Kasumi-1 (cell line): ENCODE measurements at places on chromosomes 11 and 22.

DNA sequence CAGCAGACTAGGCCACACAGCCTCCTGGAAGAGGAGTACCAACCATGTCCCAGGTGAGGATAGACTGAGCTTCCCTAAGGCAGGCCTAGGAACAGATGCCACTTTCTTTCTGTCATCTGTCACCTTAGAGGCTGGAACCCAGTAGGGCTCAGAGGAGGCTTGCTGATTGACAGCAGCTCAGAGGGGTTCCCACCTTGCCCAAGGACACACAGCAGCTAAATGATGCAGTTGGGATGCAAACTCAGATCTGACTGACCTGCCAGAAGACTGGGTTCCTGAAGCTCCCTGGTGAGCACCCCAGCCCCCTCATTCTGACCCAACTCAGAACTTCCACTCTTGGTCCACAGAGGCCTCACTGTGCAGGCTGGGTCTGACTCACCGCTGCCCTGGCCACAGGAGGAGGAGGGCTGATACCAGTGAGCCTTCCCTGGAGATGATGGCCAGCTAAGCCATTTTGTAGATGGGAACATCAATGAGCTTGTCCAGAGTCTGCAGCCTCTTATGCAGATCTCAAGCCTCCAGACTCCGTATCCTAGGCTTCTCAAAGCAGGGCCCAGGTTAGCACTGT is 14.0 kb downstream of the CAPN5 start:
- DNase-seq = no peak

DNA sequence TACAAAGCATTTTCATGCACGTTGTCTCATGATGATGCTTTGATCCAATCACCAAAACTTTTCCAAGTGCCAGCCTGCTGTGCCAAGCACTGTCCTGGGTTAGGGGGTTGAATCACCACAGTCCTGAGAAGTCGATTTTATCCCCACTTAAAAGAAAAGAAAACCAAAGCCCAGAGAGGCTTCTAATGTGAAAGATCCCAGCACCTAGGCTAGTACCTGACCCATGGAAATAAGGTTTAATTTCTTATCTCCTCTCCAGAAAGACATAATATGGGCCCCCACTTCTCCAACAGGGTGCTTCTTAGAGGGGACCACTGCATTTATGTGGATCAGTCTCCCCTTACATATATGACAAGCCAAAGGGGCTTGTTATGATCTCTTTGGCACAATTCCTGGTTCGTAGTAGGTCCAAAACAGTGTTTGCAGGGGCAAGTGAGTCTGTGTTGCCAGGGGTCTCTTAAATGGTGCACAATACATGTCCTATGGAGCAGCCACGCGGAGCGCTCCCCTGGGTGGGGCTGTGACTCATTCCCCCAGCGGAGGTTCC is 1.9 kb upstream of the BCL9L start:
- no peak for DNase-seq

GRCh38 chr22:22185217-22185616 is 59.4 kb upstream of the VPREB1 start:
- DNase-seq = no peak

DNA sequence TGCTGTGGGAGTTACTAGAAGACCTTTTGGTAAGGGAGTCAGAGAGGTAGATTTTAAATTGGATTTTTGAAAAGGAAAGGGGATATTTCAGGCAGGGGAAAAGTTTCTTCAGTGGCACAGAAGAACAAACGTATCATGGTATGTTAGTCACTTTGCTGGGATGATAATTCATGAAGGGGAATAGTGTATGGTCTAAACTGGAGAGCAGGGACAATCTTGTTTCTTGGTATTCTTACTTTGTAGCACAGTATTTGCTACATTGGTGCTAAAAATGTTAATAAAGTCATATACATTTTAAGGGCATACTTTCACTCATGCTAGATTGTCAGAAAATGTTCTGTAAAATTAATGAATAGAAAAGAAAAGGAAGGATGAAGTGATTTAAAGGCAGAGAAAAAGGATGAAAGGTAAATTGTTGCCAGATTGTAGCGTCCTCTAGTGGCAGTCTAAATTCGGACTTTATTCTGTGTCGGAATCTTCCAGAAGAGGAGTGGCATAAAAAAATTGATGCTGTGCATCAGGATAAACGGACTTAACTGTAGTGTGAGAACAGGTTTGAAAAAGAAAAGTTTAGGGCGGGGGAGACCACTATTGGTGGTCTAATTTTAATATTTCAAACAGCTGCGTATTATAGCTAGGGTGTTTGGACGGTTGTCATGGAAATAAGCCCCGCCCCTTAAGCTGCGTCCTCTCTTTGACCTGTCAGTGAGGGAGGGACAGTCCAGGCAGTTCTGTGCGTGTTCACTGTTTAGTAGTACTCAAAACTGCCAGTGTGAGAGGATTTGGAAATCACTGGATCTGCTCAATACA is at the start of gene BCO2:
Gene BCO2 (plus strand): TSS at position 724 of the 810 bp plus-strand sequence. CDS start 90 bp downstream, outside the sequence.
- peak; percentile 53 for DNase-seq

DNA sequence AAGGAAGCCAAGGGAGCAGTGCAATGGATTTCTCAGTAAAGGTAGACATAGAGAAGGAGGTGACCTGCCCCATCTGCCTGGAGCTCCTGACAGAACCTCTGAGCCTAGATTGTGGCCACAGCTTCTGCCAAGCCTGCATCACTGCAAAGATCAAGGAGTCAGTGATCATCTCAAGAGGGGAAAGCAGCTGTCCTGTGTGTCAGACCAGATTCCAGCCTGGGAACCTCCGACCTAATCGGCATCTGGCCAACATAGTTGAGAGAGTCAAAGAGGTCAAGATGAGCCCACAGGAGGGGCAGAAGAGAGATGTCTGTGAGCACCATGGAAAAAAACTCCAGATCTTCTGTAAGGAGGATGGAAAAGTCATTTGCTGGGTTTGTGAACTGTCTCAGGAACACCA is 6.6 kb downstream of the TRIM22 start:
- no peak for DNase-seq

- DNase-seq = no peak
Observed at GRCh38 chr11:1782831-1783724, 19.4 kb upstream of the CTSD start.

- no peak for DNase-seq
Observed at GRCh38 chr22:17647452-17647851, 8.9 kb downstream of the BCL2L13 start.

GRCh38 chr11:68928136-68928880 is 24.6 kb downstream of the IGHMBP2 start:
- DNase-seq = peak; percentile 60

DNA sequence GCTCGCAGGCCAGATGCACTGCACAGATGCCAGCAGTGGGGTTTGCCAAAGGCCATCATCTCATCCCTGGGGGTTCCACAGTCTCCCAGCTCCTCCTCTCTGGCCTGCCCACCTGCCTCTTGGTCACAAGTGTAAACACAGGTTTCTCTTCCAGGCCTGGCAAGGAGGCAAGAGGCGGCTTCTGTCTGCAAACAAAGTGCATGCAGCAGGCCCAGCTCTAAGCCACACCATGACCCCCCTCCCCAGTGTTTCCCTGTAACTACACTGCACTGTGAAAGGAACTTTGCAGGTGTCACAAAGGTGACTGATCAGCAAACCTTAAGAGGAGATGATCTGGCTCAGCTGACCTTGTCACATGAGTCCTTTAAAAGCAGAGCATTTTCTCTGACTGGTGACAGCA is 26.2 kb upstream of the SHISAL1 start:
- no peak for DNase-seq

- DNase-seq = no peak
Observed at GRCh38 chr11:63680834-63681320, 423 bp upstream of the RTN3 start.

DNA sequence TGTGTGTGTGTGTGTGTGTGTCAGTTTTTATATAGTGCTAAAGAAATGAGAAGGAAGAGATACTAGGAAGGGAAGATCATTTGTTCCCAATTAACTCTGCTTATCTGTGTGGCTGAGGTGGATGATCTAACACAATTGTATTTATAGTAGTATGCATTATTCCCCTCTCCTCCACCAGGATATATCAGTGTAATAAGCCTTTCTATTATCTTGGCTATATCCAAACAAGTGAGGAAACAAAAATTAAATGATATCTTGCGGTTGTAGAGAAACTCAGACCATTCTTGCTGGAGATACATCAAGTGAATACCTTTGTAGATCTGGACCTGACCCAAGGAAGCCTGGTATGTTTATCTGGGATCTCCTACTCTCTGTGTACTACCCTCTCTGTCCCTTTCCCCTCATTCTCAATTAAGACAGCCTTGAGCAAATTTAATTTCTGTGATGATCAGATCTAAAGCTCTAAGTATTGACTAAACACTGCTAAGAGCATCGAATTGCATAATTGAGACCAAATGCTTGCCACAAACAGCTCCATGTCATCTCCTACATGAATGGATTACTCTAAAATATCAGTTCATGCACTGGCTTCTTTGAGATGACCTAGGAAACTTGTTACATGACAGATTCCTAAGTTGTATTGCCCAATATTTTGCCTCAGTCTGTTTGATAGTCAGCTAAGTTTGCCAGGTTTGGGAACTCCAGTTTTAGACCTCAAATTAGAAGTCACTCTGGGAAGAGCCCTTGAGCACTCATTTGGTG is 185.3 kb upstream of the CTSC start:
- DNase-seq = no peak

- DNase-seq = no peak
Observed at GRCh38 chr11:95359756-95360155, 128.8 kb upstream of the SESN3 start.

- DNase-seq = no peak
Observed at GRCh38 chr11:70717936-70718595, 319.7 kb downstream of the CTTN start.

DNA sequence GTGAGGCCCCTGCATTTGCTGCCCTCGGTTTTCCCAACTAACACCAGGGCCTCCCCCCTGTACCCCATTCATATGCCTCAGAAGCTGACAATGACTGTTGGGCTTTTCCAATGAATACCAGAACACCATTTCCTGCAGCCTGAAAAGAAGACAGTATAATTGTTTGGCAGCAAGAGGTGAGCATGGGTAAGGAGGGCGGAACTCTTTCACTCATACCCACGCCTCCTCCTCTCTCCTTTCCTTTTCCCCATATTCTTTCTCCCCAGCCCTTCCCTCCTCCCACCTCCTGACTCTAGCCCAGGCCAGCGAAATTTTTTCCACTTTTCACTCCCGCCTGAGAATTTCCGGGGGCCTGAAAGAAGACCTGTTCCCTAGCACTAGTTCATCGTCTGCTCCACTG is 58.0 kb upstream of the CHST1 start:
- DNase-seq = no peak

GRCh38 chr22:35517769-35518530 is 22.7 kb upstream of the RASD2 start:
- DNase-seq = no peak

DNA sequence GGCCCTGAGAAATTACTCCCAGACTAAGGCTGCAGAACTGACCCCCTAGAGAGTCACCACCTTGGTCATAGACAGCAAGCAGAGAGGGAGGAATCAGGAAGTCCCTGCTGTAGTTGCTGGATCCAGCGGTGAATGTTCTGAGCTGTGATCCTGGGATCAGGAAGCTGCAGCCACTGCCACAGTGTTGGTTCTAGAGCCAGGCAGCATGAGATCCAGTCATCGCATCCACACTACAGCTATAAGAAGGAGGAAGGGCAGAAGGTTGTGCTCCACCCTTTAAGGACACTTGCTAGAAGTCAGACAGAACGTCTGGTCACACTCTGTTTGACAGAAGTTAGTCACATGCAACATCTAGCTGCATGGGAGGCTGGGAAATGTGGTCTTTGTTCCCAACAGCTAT is 104.7 kb upstream of the OR4B1 start:
- no peak for DNase-seq

DNA sequence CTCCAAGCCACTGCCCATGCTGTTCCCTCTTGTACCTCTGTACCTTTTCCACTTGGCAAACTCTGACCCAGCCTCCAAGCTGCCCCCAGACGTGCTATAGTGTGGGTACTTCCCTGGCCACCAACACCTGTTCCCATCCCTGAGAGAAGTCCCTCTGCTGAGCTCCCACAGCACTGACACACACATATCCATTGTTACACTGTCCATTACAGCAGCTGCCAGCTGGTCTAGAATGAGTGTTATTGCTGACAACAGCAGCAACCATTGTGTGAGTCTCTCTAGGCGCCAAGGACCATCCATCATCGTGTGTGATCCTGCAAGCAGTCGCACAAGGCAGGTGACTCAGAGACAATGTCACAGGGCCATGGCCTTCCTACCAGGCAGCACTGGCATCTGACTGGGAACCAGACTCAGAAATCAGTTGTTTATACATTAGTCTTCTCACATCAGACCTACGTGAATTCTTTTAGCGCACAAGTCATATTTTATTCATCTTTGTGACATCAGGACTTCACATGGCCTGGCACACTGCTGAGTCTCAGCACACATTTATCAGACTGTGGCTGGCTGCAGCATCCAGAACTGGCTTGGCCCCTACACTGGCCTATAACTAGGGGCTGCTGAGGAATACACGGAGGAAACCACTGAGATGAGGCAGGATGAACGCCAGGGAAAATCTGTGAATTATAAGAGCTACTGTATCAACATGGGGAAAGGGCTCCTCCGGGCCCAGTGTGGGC is 56.4 kb downstream of the SGSM3 start:
- DNase-seq = no peak

GRCh38 chr11:18492888-18493287 is 33.9 kb downstream of the TSG101 start:
- no peak for DNase-seq

DNA sequence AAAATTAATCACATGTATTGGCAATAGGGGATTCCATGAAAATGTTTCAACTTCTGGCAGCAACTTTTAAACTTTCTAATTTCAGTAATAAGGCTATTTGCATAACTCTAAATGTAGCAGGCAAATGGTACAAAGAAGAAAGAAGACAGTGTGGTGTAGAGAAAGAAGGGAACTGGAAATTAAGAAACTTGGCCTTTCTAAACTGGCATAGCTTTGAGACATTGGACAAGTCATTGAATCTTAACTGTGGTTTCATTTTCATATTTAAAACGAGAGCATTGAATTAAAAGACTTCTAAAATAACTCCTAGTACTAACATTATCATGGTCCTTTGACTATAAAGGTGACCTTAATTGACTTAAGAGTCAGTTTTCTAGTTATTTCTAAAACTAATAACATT is 125.0 kb downstream of the UVRAG start:
- DNase-seq = no peak

GRCh38 chr11:66068154-66068821 is 1.8 kb upstream of the PACS1 start:
- DNase-seq = peak; percentile 74

DNA sequence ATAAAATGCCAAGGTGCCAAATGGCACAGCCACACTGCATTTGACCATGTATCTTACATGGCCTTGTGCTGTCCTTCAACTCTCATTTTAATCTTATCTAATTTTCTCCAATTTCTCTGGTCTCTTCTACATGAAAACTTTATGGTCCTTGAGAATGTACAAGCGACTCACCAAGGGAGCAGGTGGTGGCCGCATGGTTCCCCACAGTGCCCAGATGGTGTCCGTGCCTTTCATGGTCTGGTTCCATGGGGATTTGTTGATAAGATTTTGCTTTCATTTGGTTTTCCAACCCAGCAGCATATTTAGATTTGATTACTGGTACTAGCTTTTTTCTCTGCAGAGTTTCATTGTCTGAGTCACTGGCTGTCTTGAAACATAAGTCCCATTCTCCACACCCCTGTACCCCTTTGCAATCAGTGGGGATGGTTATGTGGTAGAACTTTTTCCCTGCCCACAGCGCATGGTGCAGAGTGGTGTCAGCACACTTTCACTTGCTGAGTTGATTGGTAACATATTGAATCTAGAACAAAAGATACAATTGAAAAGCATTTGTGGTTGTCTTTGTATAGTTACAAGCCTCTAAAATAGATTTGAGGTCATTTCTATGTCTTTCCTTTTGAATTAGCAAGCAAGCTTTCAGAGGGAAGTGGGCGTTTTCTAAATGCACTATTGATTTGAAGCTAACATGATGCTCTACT is 24.1 kb downstream of the ZNRF3 start:
- no peak for DNase-seq

GRCh38 chr22:49036513-49036912 is 791.2 kb downstream of the BRD1 start:
- DNase-seq = no peak
